ENCODE measurements at places on chromosomes 2 and 18. TPM values are rescaled to one million over a fixed set of nuclear protein-coding genes. Genes with fewer than 3 reads are reported as not detected.

Gene OBSL1
- polyA plus RNA-seq: not detected

DNA sequence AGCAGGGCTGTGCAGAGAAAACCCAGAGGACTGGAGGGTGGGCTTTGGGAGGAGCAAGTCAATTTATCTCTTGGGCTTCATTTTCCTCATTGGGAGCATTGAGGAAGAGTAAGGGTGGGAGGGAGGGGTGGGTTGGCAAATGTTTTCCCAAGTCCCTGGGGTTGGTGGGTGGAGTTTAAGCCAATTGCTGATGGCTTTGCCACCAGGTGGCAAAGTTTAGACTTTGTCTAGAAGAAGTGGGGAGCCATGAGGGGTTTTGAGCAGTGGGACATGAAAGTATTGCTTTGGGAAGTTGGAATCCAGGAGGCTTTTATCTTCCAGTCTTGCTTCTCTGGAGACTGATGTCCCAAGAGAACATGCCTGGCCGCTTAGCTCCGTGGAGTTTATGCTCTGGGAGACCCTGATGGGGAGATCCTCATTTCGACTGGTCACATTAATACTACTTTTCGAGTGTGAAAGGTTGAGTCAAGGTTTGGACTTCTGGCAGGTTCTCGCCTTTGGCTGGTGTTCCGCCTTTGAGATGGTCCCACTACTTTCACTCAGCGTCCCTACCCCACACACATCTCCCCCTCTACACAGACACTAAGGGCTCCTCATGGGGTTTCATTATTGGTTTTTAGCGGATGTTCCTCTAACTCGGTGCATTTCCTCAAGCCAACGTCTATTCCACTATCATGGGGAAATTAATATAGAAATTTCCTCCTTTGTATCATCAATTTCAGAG is 126.7 kb downstream of the PRKCE start:
- H3K27me3 ChIP-seq: no peaks in the 10 kb centered on the region
- no peaks in the 10 kb centered on the region for H3K36me3 ChIP-seq
- H3K4me1 ChIP-seq: peaks cover 88% of the 10 kb centered on the region
- no peak for DNase-seq

Gene SERPINB13
- not detected for polyA plus RNA-seq

Gene PKDCC
- polyA plus RNA-seq: not detected

GRCh38 chr2:216394881-216395280 is 17.4 kb upstream of the SMARCAL1 start:
- no peaks in the 10 kb centered on the region for H3K36me3 ChIP-seq
- H3K4me1 ChIP-seq: no peaks in the 10 kb centered on the region
- H3K4me3 ChIP-seq: no peak overlapping the region
- no peak overlapping the region for H3K27ac ChIP-seq
- peaks cover 15% of the 10 kb centered on the region for H3K27me3 ChIP-seq

DNA sequence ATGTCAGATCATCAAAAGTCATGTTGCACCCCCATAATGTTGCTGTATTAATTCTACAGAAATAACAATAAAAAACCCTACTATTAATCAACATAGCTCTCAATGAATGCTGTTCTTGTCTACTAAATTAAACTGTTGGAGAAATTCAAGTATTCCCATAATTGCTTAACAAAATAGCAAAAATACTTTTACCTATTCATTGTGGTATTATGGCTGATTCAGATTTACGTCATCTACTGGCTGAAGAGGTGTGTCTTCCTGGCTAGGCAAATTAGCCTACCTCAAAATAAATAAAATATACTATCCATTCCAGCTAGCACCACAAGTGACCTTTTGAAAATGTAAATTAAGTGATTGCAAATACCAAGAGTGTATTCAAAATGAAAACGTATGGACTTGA is 249.4 kb downstream of the MEIS1 start:
- no peaks in the 10 kb centered on the region for H3K4me1 ChIP-seq
- H3K4me3 ChIP-seq: no peak overlapping the region
- no peaks in the 10 kb centered on the region for H3K27me3 ChIP-seq
- DNase-seq: no peak
- no peaks in the 10 kb centered on the region for H3K36me3 ChIP-seq

Gene TBR1
- not detected for polyA plus RNA-seq

Gene DRC1
- not detected for polyA plus RNA-seq

DNA sequence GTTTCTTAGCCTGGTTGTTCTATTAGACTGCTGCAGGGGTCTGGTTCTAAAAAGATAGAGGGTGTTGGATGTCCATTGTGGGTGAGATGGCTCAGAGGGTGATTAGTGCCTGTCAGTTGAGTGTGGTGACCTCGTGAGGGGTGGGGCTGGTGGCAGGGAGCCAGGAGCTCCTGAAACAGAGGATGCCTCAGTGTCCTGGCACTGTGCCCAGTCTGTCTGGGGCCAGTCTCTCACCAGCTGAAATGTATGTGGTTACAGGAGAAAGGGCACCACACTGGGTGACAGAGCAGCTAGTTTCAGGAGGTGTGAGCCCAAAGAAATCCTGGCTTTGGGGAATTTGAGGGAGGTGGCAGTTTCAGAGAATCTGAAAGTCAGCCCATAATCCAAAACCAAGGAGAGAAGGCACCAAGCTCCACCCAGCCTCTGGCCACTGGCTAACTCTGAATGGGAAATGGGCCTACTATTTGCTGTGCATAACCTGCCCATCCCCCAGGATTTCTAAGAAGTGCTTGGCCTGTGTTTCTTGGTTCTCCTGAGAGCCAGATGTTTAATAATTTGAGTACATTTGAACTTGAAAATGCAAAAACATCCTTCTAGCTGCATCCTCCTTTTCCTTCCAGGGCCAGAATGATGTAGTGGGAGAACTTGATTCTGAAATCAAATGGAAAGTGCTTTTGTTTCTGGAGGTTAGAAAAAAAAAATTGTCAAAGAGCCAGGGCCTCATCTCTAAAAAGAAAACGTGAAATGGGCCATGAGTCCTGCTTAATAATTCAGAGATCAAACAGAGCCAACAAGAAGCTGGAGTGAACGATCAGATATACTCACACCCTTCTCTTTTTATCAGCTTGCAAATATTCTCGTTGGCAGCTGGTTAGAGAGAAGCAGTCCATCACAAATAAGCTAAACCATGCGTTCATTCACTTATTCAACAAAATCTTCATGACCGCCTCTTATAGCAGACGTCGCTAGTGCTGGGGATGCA is 92.3 kb downstream of the B3GNT2 start:
- H3K4me3 ChIP-seq: no peak overlapping the region
- no peaks in the 10 kb centered on the region for H3K27me3 ChIP-seq
- H3K4me1 ChIP-seq: peaks cover 15% of the 10 kb centered on the region
- H3K27ac ChIP-seq: no peak overlapping the region

DNA sequence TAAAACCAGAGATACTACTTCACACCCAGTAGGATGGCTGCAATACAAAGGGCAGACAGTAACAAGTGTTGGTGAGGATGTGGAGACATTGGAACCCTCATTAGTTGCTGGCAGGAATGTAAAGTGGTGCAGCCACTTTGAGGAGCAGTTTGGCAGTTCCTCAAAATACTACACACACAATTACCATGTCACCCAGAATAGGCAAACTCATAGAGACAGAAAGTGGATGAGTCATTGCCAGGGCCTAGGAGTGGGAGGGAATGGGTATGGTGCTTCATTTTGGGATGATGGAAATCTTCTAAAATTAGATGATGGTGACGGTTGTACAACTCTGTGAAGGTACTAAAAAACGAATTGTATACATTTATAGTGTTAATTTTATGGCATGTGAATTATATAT is 54.8 kb downstream of the ATP9B start:
- no peak overlapping the region for H3K27ac ChIP-seq
- H3K27me3 ChIP-seq: no peaks in the 10 kb centered on the region

GRCh38 chr18:50289108-50289443 is 1.6 kb upstream of the CXXC1 start:
- no peak for DNase-seq
- H3K27ac ChIP-seq: peak overlapping the region; percentile 95
- no peaks in the 10 kb centered on the region for H3K27me3 ChIP-seq
- H3K4me1 ChIP-seq: peaks cover 36% of the 10 kb centered on the region
- peak overlapping the region; percentile 71 for H3K4me3 ChIP-seq

Gene SLC20A1
- 12.7 TPM for polyA plus RNA-seq

DNA sequence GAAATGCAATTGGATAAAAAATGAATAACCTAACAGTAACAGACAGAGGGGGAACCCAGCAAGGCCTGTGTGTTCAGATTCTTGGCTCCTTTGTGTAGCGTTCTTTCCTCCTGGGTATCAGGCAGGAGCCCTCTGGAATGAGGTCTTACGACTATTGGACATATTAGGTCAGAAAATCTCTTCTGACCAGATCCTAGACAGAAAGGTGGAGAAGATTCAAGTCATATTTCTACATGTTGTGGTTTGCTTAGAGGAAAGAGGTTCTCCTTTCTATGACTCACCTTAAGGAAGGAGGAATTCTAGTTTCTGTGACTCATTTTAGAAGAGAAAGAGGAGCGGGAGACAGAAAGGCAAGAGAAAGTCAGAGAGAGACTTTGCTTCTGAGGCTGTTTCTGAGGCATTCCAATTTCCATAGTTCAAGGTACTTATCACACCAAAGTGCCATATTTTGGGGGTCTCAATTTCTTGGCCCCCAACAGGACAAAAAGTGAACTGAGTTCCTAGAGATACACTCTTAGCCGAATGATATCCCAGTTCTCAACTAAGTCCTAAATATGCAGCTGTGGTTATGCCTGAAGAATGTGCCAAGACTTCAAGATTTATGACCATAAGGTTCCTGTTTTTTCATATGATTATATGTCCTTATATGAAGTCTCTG is 618.6 kb downstream of the ZEB2 start:
- no peak overlapping the region for H3K27ac ChIP-seq
- DNase-seq: no peak
- H3K4me1 ChIP-seq: no peaks in the 10 kb centered on the region
- H3K36me3 ChIP-seq: no peaks in the 10 kb centered on the region
- H3K4me3 ChIP-seq: no peak overlapping the region

DNA sequence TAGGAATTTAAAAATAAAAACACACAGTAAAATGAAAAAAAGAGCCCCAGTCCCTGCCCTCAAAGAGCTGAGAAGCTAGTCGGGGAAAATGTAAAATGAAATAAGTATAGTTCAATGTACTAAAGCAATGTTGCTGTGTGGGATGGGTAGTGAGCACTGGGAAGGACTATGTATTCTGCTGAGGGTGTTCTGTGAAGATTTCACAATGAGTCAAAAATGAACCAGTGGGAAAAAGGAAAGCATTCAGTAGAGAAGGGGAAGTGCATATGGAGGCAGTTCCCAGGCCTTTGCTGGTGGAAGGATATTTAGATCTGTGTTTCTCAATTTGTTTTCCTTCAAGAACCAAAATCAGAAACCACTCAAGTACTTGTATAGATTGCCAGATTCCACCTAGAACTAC is 1094.7 kb upstream of the KLHL29 start:
- no peaks in the 10 kb centered on the region for H3K4me1 ChIP-seq
- no peaks in the 10 kb centered on the region for H3K36me3 ChIP-seq

Gene ZAP70
- polyA plus RNA-seq: 2.6 TPM

GRCh38 chr2:240355962-240356361 is 79.5 kb upstream of the GPC1 start:
- H3K27me3 ChIP-seq: no peaks in the 10 kb centered on the region
- no peak overlapping the region for H3K4me3 ChIP-seq
- H3K4me1 ChIP-seq: no peaks in the 10 kb centered on the region
- H3K27ac ChIP-seq: no peak overlapping the region
- H3K36me3 ChIP-seq: peaks cover 5% of the 10 kb centered on the region
- DNase-seq: no peak

- no peak for DNase-seq
- no peak overlapping the region for H3K27ac ChIP-seq
- H3K27me3 ChIP-seq: peaks cover 13% of the 10 kb centered on the region
- no peak overlapping the region for H3K4me3 ChIP-seq
These were observed 299.3 kb downstream of the CELF4 start for GRCh38 chr18:37266290-37266689.

Gene EVX2
- not detected for polyA plus RNA-seq

Gene PARD6G
- polyA plus RNA-seq: not detected

- H3K27me3 ChIP-seq: peaks cover 8% of the 10 kb centered on the region
- no peak for DNase-seq
- no peak overlapping the region for H3K4me3 ChIP-seq
- no peak overlapping the region for H3K27ac ChIP-seq
These were observed 171.2 kb downstream of the ZNF516 start for GRCh38 chr18:76323891-76324290.

Gene SP110
- polyA plus RNA-seq: 209 TPM

Gene ABCA12
- polyA plus RNA-seq: not detected

Gene CYRIA
- polyA plus RNA-seq: 16.7 TPM
